Activated naive CD4-positive, alpha-beta T cell treated with anti-CD3 and anti-CD28 coated beads, Interleukin-2, amount 10 ng/mL, durations not matched to agents 7 days and 5 days (primary cell): ENCODE measurements at places on chromosomes 6 and 20.

DNA sequence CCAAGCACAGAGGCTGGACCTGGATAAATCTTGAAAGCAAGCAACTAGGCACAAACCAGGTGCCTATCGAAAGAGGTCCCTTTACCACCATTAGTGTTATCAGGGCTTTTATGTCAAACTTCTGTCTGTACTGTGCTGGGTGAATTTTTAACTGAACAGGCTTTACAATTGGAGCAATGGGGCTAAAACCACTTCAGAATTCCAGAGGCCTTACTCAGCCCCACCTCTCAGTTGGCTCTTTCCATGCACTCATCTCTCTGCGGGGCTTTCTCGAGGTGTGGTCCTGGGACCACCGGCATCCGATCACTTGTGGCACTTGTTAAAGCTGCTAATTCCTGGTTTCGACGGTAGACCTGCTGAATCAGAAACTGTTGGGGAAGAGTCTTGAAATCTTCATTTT is 232.5 kb downstream of the SOX4 start:
- H3K36me3 ChIP-seq: no peaks in the 10 kb centered on the region
- DNase-seq: no peak
- no peak overlapping the region for H3K27ac ChIP-seq
- H3K4me1 ChIP-seq: no peaks in the 10 kb centered on the region
- peaks cover 7% of the 10 kb centered on the region for H3K27me3 ChIP-seq

GRCh38 chr6:168133687-168134559 is 54.9 kb upstream of the FRMD1 start:
- no peak overlapping the region for H3K27ac ChIP-seq
- no peak overlapping the region for H3K4me3 ChIP-seq
- no peaks in the 10 kb centered on the region for H3K4me1 ChIP-seq

- H3K4me3 ChIP-seq: no peak overlapping the region
- peak; percentile 49 for DNase-seq
- H3K27me3 ChIP-seq: no peaks in the 10 kb centered on the region
These were observed 68.5 kb downstream of the MAP3K5 start for GRCh38 chr6:136723780-136724179.

DNA sequence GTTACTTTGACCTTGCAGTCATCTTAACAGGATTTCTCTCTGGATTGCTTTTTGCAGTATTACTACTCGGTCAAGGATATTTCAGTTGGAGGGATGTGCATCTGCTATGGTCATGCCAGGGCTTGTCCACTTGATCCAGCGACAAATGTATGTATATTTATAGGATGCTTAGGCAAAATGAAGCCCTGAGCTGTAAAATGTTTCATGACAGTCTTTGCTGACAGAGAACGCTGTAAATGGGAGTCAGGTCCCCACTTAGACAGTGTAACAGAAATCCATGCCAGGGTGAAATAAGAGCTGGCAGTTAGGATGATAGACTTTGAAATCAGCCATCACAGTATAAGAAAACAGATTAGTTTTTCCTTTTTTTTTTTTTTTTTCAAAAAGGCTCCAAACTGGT is 264.0 kb downstream of the LAMA2 start:
- no peaks in the 10 kb centered on the region for H3K36me3 ChIP-seq
- no peaks in the 10 kb centered on the region for H3K4me1 ChIP-seq
- no peaks in the 10 kb centered on the region for H3K27me3 ChIP-seq
- DNase-seq: no peak
- H3K4me3 ChIP-seq: no peak overlapping the region

- H3K36me3 ChIP-seq: no peaks in the 10 kb centered on the region
- no peak overlapping the region for H3K4me3 ChIP-seq
These were observed 37.2 kb upstream of the HACE1 start for GRCh38 chr6:104896914-104897313.

GRCh38 chr6:90289902-90290301 is 6.7 kb downstream of the BACH2 start:
- H3K4me3 ChIP-seq: no peak overlapping the region
- H3K4me1 ChIP-seq: peaks cover 95% of the 10 kb centered on the region
- H3K36me3 ChIP-seq: peaks cover 58% of the 10 kb centered on the region

GRCh38 chr6:90388395-90388794 is 91.8 kb upstream of the BACH2 start:
- H3K27me3 ChIP-seq: peaks cover 8% of the 10 kb centered on the region
- peaks cover 33% of the 10 kb centered on the region for H3K4me1 ChIP-seq
- H3K36me3 ChIP-seq: no peaks in the 10 kb centered on the region
- no peak for DNase-seq
- H3K27ac ChIP-seq: no peak overlapping the region

GRCh38 chr20:18019068-18019467 is 38.6 kb downstream of the OVOL2 start:
- no peak overlapping the region for H3K27ac ChIP-seq
- H3K4me3 ChIP-seq: no peak overlapping the region
- peak; percentile 37 for DNase-seq
- H3K27me3 ChIP-seq: peaks cover 10% of the 10 kb centered on the region
- H3K4me1 ChIP-seq: no peaks in the 10 kb centered on the region

- DNase-seq: no peak
- no peaks in the 10 kb centered on the region for H3K4me1 ChIP-seq
- H3K27me3 ChIP-seq: no peaks in the 10 kb centered on the region
- H3K4me3 ChIP-seq: no peak overlapping the region
- H3K36me3 ChIP-seq: no peaks in the 10 kb centered on the region
These were observed 39.5 kb upstream of the BEND3 start for GRCh38 chr6:107154801-107155160.

- H3K27me3 ChIP-seq: no peaks in the 10 kb centered on the region
- no peaks in the 10 kb centered on the region for H3K4me1 ChIP-seq
- no peak for DNase-seq
- H3K27ac ChIP-seq: no peak overlapping the region
- H3K36me3 ChIP-seq: no peaks in the 10 kb centered on the region
- H3K4me3 ChIP-seq: no peak overlapping the region
These were observed 261.1 kb downstream of the THBS2 start for GRCh38 chr6:168992446-168993144.

GRCh38 chr20:5481872-5482271 is 165.1 kb upstream of the PROKR2 start:
- no peak for DNase-seq
- H3K27me3 ChIP-seq: peaks cover 24% of the 10 kb centered on the region
- no peak overlapping the region for H3K4me3 ChIP-seq
- no peaks in the 10 kb centered on the region for H3K36me3 ChIP-seq
- no peak overlapping the region for H3K27ac ChIP-seq
- peaks cover 7% of the 10 kb centered on the region for H3K4me1 ChIP-seq

- H3K27me3 ChIP-seq: no peaks in the 10 kb centered on the region
- no peaks in the 10 kb centered on the region for H3K4me1 ChIP-seq
- no peak overlapping the region for H3K27ac ChIP-seq
- H3K36me3 ChIP-seq: no peaks in the 10 kb centered on the region
These were observed 162.6 kb downstream of the BCKDHB start for GRCh38 chr6:80268865-80269730.

- peaks cover 9% of the 10 kb centered on the region for H3K36me3 ChIP-seq
- H3K27me3 ChIP-seq: no peaks in the 10 kb centered on the region
- H3K4me3 ChIP-seq: no peak overlapping the region
These were observed 7.7 kb upstream of the CDK5RAP1 start for GRCh38 chr20:33408716-33409654.

GRCh38 chr6:73523434-73524123 is 2.7 kb upstream of the EEF1A1 start:
- H3K27ac ChIP-seq: peak overlapping the region; percentile 98
- peaks cover 14% of the 10 kb centered on the region for H3K27me3 ChIP-seq
- H3K36me3 ChIP-seq: peaks cover 25% of the 10 kb centered on the region
- H3K4me3 ChIP-seq: peak overlapping the region; percentile 88

DNA sequence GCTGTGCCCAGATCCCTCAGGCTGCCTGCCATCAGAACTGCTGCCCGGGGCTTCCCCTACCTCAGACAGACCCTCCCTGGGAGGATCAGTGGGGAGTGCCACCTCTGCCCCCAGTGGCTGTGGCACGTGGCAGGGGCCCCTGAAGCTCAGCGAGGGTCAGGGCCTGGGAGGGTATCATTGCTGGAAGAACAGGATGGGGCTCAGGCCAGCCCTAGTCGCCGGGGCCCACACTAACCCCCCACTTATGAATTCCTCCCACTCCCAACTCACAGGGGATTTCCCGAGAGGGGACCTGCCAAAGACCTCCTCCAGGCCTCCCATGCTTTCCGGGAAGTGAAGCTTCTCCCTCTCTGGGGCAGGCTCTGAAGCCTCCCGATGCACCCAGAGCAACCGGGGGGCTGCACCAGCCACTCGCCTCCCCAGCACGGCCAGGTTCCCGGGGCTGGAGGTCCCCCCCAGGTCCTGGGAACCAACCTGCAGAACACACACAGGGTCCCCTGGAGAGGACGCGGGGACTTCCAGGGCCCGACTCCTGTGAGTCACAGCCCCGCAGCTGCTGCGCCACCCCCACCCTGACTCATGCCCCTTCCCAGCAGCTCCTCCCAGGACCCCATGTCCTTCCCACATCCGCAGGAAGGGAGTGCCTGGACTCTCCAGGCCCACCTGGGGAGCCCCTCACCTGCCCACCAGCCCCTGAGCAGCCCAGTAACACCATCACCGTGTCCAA is 2.5 kb downstream of the TNFRSF6B start:
- H3K4me1 ChIP-seq: peaks cover 19% of the 10 kb centered on the region
- peaks cover 8% of the 10 kb centered on the region for H3K36me3 ChIP-seq
- peaks cover 4% of the 10 kb centered on the region for H3K27me3 ChIP-seq
- H3K27ac ChIP-seq: no peak overlapping the region
- peak; percentile 21 for DNase-seq

- no peak for DNase-seq
- no peak overlapping the region for H3K27ac ChIP-seq
- H3K36me3 ChIP-seq: no peaks in the 10 kb centered on the region
- no peak overlapping the region for H3K4me3 ChIP-seq
These were observed 24.6 kb downstream of the CYP24A1 start for GRCh38 chr20:54148947-54149764.

- H3K27ac ChIP-seq: peak overlapping the region; percentile 95
- peaks cover 56% of the 10 kb centered on the region for H3K4me1 ChIP-seq
These were observed 2.0 kb downstream of the ACSS1 start for GRCh38 chr20:25055711-25056495.

DNA sequence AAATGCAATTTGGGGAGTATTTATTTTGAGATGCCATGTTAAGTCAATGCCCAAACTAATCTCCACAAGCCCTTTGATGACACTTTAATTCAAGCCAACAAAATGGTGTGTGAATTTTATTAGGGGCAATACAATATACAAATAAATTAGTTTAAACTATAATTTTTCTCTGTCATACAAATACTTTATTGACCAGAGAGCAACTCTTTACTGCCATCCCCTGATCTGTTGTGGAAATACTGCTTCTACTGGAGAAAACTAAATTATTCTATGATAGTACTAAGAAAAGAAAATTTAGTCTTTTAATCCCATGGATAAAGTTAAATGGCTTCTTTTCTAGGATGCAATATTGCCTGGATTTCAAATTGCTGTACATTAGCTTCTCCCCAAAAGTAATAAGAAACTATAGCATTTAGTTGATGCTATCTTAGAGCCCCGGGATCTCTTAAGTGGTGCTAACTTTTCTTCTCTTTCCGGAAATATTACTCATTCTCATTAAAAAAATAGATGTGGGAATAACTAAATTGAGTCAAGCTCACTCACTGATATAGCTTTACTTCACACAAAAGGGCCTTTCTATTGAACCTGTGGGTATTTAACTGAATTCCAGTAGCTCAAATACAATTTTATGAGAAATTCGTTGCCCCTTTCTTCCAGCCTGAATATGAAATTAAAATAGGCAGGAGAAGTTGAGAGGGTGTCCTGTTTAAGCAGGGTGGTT is 49.2 kb downstream of the SMPDL3A start:
- DNase-seq: no peak
- H3K27me3 ChIP-seq: peaks cover 10% of the 10 kb centered on the region
- H3K4me1 ChIP-seq: no peaks in the 10 kb centered on the region

GRCh38 chr6:68007717-68008116 is 627.4 kb upstream of the ADGRB3 start:
- DNase-seq: no peak
- no peaks in the 10 kb centered on the region for H3K4me1 ChIP-seq
- no peaks in the 10 kb centered on the region for H3K36me3 ChIP-seq
- no peak overlapping the region for H3K27ac ChIP-seq

GRCh38 chr6:25619217-25619616 is 32.8 kb upstream of the SCGN start:
- H3K4me3 ChIP-seq: no peak overlapping the region
- H3K36me3 ChIP-seq: no peaks in the 10 kb centered on the region
- H3K27me3 ChIP-seq: no peaks in the 10 kb centered on the region
- H3K27ac ChIP-seq: no peak overlapping the region

GRCh38 chr6:81682235-81682795 is 70.2 kb downstream of the TENT5A start:
- no peaks in the 10 kb centered on the region for H3K27me3 ChIP-seq
- H3K4me1 ChIP-seq: no peaks in the 10 kb centered on the region
- H3K36me3 ChIP-seq: no peaks in the 10 kb centered on the region
- H3K4me3 ChIP-seq: no peak overlapping the region

DNA sequence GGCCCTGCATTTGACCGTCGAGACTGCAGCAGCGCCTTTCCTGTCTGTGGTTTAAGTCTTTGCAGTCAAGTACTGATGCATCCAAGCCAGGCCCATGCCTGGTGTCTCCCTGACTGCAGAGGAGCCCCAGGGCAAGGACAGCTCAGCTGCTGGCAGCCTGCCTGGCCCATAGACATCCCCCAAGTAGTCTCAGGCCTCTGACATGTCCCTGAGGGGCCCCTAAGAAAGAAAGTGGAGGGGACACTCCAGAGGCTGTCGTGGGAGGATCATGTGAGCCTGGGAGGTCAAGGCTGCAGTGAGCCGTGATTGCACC is 18.0 kb downstream of the HRH3 start:
- peaks cover 30% of the 10 kb centered on the region for H3K36me3 ChIP-seq
- no peak for DNase-seq
- no peak overlapping the region for H3K4me3 ChIP-seq
- H3K27ac ChIP-seq: peak overlapping the region; percentile 33

- no peaks in the 10 kb centered on the region for H3K4me1 ChIP-seq
- no peaks in the 10 kb centered on the region for H3K27me3 ChIP-seq
- DNase-seq: peak; percentile 60
- no peak overlapping the region for H3K27ac ChIP-seq
These were observed 23.7 kb downstream of the PEX7 start for GRCh38 chr6:136846046-136846445.

DNA sequence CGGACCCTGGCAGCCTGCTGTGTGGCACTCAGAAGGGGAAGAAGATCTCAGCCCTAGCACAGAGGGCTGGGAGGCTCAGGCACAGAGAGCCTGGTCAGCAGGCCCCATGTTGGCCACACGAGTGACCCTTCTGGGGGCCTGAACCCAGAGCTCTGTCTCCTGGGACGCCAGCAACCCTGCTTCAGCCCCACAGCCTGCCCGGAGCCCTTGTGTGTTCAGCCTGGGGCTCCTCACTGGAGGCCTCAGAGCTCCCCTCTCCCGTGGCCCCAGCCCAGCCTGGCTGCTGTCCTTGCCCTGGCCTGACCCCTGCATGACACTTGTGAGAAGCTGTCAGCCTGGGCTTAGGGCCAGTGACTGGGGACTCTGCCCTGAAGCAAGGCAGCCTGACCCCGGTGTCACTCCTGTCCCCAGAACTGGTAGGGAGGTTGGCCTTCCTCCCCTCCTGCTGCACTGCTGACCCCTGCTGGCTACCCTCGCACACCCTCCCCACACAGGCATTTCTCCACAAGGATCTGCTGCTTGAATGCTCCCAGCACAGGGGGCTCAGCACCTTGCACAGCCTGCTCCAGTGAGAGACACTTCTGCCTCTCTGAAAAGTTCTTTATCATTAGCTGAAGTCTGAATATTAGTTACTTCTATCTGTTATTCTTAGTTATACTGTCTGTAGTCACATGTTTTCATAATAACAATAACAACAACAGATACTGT is 15.4 kb upstream of the IP6K3 start:
- no peaks in the 10 kb centered on the region for H3K4me1 ChIP-seq
- H3K27ac ChIP-seq: no peak overlapping the region
- H3K4me3 ChIP-seq: no peak overlapping the region
- DNase-seq: peak; percentile 75

- H3K36me3 ChIP-seq: no peaks in the 10 kb centered on the region
- DNase-seq: no peak
- H3K27ac ChIP-seq: no peak overlapping the region
- H3K27me3 ChIP-seq: no peaks in the 10 kb centered on the region
These were observed 29.8 kb downstream of the TENT5A start for GRCh38 chr6:81722506-81723223.
